ENCODE measurements at places on chromosomes 12 and 14.

- DNase-seq, result no peak
These were observed 229.6 kb upstream of the NAV3 start for GRCh38 chr12:77601069-77601468.

DNA sequence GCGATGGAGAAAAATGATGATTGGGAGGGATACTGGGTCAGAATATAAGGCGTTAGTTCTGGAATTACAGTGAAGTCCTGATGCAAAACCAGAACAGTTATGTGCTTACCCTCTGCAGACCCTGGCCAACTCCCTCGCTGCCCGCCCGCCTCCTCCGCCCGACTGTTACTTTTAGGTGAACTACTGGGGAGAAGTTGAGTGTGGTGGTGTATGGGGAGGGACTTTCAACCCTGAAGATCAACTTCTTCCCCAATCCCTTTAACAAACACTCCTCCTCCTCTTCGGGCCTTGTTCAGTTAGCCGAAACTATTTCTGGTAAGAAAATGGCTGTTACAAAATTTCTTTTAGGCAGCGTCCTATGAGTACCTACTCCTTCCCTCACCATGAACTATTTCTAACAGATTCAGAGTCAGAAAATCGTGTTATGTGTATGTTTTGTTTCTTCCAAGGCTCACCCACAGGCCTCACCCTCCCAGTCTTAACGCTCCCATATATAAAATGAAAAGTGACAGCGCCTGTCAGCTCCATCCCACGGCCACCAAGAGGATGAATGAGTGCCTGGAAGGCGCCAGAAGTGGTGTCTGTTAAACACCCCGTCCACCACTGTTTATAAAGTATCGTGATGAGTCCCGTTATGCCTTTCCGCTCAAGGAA, 1.3 kb downstream of the FBXO33 start:
- DNase-seq, result no peak

DNA sequence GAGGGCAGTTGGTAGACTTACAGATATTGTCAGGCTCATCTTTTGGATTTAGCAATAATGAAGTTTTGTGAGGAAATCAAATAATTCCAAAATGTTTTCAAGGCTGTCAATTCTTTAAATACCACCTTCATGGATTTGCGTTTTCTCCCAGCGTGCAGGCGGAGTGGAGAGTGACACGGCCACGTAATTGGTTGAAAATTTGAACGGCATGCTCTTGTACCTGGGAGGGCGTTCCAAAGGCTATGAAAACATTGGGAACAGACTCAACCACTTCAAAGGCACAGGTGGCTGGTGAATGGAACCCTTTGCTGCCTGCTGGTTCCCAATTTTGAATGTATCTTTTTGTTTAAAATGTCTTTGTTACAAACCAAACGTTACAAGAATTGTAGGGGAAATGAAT, 12.4 kb downstream of the SMIM41 start:
- DNase-seq, result no peak

GRCh38 chr12:92961949-92962348, 32.9 kb upstream of the EEA1 start:
- peak; percentile 13 for DNase-seq

- DNase-seq, result no peak
These were observed 222.6 kb downstream of the MON2 start for GRCh38 chr12:62689042-62689839.

GRCh38 chr12:1830401-1830845, 10.1 kb downstream of the LRTM2 start:
- no peak for DNase-seq

GRCh38 chr12:100706033-100706432, 88.5 kb upstream of the ANO4 start:
- DNase-seq, result peak; percentile 27
